ENCODE measurements at places on chromosomes 1 and 21. TPM values are rescaled to one million over a fixed set of nuclear protein-coding genes. Genes with fewer than 3 reads are reported as not detected.

- no peak for DNase-seq
Observed at GRCh38 chr21:36786186-36786585, 87.3 kb downstream of the SIM2 start.

DNA sequence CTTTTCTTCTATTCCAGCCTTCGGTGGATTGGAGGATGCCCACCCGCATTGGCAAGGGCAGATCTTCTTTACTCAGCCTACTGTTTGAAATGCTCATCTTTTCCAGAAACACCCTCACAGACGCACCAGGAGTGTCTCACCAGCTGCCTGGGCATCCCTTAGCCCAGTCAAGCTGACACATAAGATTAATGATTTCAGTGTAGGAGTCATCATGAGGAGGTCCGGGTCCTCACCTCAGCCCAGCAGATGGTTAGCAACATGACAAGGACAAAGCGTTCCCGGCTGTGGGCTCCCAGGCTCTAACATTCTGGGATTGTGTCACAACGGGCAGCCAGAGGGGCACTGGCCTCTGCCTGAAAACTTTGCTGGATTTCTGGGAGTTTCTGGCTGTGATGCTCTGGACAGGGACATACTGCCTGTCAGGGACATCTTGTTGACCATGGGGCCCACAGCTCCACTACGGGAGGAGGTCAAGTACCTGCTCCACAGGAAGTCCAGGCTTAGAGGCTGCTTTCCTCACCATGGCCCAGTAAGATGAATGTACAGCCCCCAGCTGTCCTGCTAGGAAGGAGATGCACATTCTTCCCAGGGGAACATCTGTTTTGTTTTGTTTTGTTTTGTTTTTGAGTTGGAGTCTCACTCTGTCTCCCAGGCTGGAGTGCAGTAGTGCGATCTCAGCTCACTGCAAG lies 204.0 kb upstream of the COA6 start:
- DNase-seq, result no peak

- no peak for DNase-seq
Observed at GRCh38 chr1:89262643-89263042, 10.0 kb downstream of the GBP5 start.

- DNase-seq, result no peak
Observed at GRCh38 chr1:207646944-207647579, 2.1 kb downstream of the CR1L start.

DNA sequence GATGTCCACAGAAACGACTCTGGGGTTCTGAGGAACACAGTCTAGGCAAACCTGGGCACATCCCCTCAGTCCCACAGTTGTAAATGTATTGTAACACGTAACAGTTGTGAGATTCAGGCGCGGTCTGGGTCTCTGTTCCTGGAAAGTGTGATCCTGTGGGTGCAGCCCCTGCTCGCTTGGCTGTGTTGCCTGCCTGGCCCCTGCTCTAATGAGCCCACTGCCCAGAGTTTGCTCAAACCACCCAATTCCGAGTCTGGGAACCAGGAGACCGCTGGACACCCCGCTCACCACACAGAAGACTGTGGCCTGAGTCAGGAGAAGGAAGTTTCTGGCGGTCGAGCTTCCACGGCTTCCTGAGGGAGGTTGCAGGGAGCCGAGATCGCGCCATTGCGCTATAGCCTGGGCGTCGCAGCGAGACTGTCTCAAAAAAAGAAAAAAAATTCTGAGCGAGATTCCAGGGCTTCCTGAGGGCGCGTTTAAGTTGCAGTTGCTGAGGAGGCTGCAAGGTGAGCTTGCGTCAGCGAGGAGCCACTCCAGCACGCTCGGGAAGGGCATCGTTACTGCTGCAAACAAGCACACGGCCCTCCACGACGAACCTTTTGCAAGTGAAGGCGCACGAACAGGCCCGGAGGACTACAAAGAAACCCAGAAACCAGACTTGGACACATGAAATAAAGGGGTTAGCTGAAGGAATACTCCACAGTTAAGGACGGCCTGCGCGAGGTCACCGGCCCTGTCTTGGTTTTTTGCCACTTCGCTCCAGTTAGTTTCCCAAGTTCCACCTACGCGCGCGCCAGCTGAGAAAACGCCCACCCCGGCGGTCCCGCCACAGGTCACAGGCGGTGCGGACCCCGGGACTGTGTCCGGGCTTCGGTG lies 1.1 kb downstream of the C21orf58 start:
- DNase-seq, result no peak

- DNase-seq, result no peak
Observed at GRCh38 chr1:1535201-1536018, 5.0 kb downstream of the TMEM240 start.

GRCh38 chr1:85225624-85226380 lies 25.0 kb upstream of the SYDE2 start:
- DNase-seq, result no peak

GRCh38 chr1:12047120-12047876 lies 15.8 kb upstream of the TNFRSF8 start:
- DNase-seq, result no peak

- no peak for DNase-seq
Observed at GRCh38 chr1:53376742-53377437, 49.0 kb upstream of the LRP8 start.

GRCh38 chr1:230430499-230430898 lies 4.4 kb upstream of the PGBD5 start:
- DNase-seq, result no peak

DNA sequence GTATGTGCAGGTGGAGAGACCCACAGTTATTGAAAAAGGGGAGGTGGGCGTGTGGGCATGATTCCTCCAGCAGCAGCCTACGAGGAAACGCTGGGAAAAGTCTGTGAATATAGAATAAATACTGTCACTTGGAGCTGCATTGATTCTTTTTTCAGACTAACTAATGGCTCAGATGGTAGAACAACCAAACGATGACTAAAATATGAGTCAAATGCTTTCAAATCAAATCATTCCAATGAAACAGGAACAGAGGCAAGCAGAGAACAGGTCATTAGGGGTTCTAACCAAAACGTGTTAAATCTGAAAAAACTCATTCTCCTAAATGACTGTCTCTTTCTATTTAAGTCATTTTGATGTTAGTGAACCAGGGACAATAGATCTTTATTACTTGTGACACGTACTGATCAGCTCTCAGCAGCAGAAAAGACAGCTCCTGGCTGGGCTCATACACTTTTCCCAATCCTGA lies 35.1 kb upstream of the SEC16B start:
- no peak for DNase-seq

DNA sequence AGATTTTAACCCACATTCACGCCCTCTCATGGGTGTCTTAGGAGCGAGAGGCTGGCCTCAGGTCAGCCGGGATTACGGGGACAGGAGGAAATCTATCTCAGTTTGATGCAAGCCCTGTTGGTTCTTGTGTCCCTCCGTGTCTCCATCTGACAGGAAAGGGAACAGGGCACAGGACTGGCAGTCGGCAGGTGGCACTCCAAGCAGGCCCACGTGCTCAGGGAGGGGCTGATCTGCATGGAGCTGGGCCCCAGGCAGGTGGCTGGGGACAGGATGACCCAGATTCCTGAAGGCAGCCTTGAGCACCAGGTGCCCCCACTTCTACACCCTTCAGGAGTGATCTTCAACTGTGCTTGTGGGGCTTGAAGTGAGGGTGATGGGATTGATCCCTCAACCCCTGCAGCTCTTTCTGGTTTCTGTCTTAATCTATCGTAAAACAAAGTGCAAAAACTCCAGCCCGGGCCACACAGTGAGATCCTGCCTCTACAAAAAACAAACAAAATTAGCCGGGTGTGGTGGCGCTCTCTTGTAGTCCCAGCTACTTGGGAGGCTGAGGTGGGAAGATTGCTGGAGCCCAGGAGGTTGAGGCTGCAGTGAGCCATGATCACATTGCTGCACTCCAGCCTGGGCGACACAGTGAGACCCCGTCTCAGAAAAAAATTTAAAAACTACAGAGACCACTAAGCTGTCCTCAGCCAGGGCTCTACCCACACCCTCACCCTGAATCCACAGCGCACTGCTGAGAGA lies 8.3 kb downstream of the PLEKHG5 start:
- DNase-seq, result peak; percentile 99

GRCh38 chr1:203327684-203328457 lies 22.6 kb downstream of the BTG2 start:
- peak; percentile 75 for DNase-seq

GRCh38 chr1:217049721-217050120 lies 326.5 kb upstream of the ESRRG start:
- no peak for DNase-seq

GRCh38 chr1:22875241-22875640 lies 97.4 kb downstream of the LACTBL1 start:
- no peak for DNase-seq

CLEC20A gene
- total RNA-seq, result not detected

UBL4B gene
- total RNA-seq, result not detected

SPRR3 gene
- total RNA-seq, result not detected

DMBX1 gene
- total RNA-seq, result 0.20 TPM

Data from G401 (cell line).